ENCODE measurements at places on chromosomes 7 and 10.

- DNase-seq, result no peak
Observed at GRCh38 chr10:90420637-90421318, 437.1 kb downstream of the HTR7 start.

- DNase-seq, result no peak
Observed at GRCh38 chr10:69750725-69751124, 51.0 kb upstream of the COL13A1 start.

DNA sequence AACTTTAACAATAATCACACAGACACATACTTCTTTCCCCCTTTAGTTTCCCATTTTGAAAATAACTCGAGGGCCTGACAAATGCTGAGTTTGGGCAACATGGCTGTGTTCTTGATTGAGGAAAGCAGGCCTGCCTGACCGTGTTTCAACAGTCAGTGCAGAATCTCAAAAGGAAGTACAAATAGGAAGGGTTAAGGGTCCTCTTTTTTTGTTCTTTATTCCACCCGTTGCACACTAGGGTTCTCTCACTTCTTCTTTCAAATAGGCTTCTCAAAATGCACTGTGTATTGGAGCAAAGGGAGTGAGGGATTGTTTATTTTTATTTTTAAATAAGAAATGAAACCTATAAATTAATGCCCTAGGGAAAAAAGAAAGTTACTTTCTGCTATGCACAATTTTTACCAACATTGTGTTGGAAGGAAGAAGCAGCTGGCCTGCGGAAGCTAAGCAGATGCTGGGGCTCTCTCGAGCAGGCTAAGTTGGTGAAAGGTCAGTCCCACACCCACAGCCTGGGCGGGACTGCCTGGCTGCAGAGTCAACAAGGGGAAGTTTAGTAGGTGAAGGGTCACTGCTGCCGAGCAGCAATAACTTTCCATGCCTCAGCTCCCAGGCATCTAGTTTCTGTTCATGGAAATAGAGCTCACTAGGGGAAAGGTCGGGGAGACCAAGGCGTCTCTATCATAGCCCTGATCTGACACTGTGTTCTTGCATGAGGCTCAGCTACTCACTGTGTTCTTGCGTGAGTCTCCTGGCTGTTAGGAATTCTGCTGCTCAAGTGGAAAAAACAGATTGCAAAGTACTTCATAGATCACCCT lies 12.2 kb upstream of the PDK4 start:
- DNase-seq, result peak; percentile 52

DNA sequence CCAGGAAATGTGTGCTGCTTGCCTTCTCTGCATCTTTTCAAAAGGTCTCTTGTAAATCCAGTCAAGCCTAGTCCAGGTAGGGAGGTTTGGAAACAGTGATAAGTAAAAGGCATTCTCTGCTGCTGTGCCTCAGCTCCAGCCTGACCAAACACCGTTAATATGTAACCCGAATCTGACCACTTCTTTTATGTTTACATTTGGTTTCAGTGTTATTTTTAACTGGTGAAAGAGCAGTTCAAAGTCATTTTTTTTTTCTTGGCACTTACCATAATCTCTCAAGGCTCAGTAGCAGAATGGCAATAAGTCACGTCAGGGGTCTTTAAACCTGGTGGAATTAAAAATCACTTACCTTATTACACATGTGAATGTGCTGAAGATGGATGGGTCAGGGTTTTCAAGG lies 216.8 kb downstream of the PTEN start:
- DNase-seq, result no peak

GRCh38 chr10:118729641-118730258 lies 25.0 kb downstream of the CACUL1 start:
- DNase-seq, result no peak

GRCh38 chr10:43305876-43306275 lies 39.0 kb upstream of the RASGEF1A start:
- DNase-seq, result no peak

DNA sequence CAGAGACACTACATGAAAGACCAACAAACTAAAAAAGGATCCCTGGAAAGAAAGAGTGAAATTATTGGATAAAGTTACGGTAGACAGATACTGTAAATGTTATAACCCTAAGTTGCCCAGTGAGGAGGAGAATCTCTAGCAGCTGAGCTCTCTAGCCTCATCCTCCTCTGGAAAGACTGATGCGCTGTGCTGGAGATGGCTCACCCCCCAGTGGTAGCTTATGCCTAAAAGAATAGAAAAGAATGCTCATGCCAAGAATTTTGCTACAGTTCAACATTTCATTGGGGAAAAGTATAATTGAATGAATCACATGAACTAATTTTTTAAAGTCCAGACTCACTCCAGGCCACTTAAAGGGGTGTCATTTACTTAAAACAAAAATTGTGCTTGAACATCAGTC lies 50.8 kb upstream of the RNF32 start:
- no peak for DNase-seq

- DNase-seq, result no peak
Observed at GRCh38 chr7:128017862-128018845, 13.1 kb downstream of the LRRC4 start.

GRCh38 chr10:69876286-69876685 lies 74.6 kb downstream of the COL13A1 start:
- DNase-seq, result no peak

DNA sequence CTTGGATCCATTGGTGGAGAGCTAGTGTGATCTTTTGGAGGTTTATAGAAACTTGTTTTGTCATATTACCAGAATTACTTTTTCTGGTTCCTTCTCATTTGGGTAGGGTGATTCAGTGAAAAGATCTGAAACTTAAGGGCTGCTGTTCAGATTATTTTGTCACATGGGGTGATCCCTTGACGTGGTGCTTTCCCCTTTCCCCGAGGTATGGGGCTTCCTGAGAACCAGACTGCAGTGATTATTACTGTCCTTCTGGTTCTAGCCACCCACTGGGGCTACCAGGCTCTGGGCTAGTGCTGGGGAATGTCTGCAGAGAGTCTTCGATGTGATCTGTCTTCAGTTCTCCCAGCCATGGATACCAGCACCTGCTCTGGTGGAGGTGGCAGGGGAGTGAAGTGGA lies 1030.0 kb downstream of the GRM8 start:
- DNase-seq, result no peak

DNA sequence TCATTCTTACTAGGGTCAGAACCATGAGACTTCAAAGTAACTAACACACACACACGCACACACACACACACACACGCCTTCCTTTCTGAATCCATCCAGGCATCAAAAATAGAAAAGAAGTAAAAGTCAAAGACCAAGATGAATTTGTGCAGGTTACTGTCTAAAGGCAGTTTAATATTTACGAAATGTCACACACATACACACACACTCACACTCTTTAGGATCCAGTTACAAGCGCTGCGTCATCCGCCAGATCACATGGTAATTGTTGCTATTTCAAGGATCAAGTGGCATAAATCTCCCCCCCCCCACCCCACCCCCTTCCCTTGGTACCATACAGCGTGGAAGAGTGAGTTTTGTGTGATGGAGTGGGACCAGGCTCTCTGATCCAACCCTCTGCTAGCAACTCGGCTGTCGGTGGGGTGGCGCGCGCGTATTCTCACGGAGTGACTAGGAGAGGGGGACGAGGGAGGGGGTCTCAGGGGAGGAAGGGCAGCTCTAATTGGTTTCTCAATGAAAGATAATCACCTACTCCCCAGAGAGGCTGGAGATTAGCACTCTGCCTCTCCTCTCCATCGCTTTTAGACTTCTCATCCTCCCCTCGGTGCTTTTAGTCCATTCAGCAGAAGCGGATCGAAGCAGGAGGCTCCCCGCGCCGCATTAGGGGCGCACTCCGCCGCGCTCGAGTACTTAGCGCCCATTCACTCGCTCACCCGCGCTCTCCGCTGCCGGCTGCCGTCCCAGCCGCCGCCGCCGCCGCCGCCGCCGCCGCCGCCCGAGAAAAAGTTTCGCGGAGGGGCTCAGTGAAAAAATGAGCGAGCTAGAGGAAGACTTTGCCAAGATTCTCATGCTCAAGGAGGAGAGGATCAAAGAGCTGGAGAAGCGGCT lies 83.5 kb upstream of the PRKG1 start:
- DNase-seq, result no peak

- no peak for DNase-seq
Observed at GRCh38 chr7:157488966-157489365, 152.2 kb downstream of the DNAJB6 start.

- DNase-seq, result peak; percentile 85
Observed at GRCh38 chr7:99392659-99393354, 15.6 kb downstream of the PDAP1 start.

- no peak for DNase-seq
Observed at GRCh38 chr7:94632338-94633013, 23.5 kb downstream of the SGCE start.

DNA sequence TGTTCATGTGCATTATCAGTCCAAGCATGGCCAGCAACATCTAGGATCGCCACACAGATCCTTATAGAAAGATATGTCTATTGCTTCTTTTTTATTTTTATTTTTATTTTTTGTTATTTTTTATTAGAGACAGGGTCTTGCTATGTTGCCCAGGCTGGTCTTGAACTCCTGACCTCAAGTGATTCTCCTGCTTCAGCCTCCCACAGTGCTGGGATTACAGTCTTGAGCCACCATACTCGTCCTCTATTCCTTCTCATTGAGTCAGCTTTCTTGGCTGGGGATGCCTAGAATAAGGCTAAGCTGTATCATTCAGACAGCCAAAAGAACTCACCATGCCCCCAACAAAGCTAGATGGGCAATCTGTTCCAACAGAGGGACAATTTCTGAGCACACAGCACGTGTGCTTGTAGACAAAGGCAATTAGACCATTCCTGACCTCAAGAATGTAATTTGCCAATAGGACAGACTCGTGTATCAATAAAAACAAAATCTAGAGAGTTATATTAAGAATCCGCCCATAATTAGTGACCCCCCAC lies 264.0 kb upstream of the NEBL start:
- DNase-seq, result no peak

All from K562 (cell line).